Small intestine (tissue), 16 donors: ENCODE measurements at places on chromosomes 1 and 21.

- no peak for DNase-seq
These were observed 10.9 kb upstream of the IL20 start for GRCh38 chr1:206854401-206855129.

DNA sequence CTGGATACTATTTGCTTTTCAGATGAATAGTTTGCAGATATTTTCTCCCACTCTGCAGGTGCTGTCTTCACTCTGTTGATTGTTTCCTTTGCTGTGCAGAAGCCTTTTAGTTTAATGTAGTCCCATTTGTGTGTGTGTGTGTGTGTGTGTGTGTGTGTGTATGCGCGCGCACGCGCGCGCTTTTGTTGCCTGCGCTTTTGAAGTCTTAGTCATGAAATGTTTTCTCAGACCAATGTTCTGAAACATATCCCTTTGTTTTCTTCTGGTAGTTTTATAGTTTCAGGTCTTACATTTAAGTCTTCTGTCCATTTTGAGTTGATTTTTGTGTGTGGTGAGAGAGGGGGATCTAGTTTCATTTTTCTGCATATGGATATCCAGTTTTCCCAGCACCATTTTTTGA lies 63.5 kb downstream of the XPR1 start:
- no peak for DNase-seq

DNA sequence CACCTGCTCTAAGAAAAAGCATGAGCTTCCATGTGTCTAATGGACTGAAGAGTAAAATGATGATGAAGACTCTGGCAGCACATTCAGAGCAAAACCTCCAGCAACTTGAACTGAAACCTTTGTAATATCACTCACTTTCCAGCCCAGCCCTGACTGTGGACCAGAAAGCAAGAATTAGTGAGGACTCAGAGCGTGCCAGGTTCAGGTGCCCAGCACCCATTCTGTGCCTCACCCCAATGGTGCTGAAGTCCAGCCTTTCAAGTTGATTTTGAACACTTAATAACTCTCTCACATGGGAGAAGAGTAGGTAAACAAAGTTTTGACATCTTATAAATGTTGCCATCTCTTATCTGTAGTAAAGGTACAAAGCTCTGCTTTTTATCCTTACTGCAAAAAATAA lies 350.0 kb downstream of the KCNH1 start:
- peak; percentile 22 for DNase-seq

DNA sequence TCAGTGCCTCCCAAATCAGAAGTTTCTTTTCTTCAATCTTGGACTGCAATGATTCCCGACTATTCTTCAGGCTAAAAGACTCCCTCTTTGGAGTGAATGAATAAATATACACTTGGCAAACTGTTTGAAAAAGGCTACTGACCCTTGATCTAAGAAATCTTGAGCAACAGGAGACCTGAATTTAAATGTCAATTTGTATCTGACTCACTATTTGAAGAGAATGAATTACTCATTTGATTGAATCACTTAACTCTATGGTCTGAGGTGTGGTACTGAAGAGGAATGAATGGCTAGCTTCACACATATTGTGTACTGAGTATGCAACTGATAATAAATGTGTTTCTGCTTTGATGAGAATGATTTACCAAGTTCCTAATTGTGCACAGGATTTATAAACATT lies 4.6 kb upstream of the SMG7 start:
- peak; percentile 80 for DNase-seq

DNA sequence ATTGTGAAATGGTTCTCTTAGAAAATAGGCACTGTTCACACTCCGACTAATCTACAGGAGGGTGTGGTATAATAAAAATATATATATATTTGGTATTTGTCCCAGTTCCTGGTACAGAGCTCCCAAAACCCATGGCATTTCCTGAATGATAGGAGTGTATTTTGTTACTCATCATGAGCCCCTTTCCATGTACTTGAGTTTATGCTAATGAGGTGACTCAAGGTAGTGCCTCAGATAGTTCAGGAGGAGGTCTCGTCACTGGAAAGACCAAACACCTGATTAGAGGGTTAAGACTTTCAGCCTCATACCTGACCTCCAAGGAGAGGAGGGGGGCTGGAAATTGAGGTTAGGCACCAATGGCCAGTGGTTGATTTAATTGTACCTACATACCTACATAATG lies 57.9 kb downstream of the TTC3 start:
- no peak for DNase-seq
